ENCODE measurements at places on chromosomes 3 and 15.
A peak's percentile ranks its signal among the peaks of the same experiment; 100 is the strongest.

DNA sequence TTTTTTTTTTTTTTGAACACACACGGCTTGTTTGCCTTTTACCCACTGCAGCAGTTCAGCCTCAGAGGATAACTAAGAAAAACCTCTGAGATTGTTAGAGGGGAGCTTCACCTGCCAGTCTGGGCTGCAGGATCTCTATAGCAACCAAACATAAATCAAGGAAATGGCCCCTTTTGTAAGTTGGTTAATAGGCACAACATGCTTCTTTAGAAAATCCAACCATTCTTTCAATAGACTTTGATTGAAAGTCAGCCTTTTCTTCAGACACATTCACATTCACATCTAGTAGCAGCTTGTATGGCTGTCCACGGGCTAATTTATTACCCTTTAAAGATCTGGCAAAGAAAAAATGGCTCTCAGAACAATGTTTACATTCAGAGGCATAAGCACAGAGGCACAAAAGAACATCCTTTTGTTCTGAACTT is 136.6 kb upstream of the RARB start:
- DNase-seq: no peak

DNA sequence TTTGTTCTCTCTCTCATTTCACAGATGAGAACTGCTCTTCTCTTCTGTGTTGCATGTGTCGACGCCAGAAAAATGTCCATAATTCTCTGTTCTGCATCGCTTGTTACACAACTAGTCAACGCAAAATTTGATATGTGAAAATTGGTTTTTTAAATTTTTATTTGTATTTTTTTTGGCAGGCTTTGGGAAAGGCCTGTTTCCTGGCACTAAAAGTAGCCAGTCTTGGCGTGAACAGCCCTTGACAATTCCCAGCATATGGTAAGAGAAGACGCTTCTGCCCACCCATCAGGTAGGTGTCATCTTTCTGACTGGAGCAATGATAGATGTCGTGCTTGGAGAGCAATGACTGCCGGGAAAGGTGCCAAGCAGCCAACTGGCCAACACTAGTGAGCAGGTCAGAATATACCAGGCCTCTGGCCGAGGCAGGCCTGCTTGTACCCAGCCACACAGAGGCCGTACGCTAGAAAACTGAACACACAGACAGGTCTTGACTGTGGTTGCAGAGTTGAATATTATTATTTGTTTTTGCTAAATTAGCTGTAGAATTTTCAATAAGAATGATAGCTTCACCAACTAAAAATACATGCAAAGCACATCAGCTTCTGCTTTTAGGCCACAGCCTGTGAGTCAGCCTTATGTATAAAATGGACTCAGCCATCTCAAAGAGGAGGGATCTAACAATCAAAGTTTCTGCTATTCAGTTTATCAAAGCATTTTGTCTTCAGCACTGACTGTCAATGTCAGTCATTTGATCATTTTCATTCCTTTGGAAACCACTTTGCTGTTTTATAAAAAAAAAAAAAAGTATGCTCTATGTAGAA is 837.5 kb downstream of the MCTP2 start:
- DNase-seq: no peak

GRCh38 chr3:118932822-118933558 is 101.7 kb downstream of the IGSF11 start:
- DNase-seq: no peak

DNA sequence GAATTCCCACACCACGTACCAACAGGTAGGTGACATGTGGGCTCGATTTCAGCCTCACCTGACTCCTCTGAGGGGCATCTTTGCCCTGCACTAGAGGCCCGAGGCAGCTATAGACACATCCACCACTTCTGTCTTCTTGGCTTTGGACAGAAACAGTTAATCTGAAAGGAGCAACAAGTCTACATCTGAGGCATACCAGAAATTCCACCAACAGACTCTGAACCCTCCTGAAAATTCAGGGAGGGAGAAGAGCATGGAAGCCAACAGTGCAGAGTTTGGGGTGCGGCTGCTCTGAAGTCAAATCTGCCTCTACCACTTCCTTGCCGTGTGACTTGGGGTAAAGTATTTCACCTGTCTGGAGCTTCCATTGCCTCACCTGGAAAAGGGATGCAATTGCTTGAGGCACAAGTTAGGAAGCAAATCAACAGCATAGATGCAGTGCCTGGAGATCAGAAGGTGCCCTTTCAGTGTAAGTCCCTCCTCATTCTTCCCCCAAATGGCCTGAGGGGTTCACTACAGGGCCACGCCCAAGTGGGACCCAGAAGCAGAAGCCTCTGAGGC is 119.8 kb downstream of the SHQ1 start:
- no peak for DNase-seq

- DNase-seq: no peak
These were observed 31.8 kb upstream of the HHATL start for GRCh38 chr3:42734263-42734860.

DNA sequence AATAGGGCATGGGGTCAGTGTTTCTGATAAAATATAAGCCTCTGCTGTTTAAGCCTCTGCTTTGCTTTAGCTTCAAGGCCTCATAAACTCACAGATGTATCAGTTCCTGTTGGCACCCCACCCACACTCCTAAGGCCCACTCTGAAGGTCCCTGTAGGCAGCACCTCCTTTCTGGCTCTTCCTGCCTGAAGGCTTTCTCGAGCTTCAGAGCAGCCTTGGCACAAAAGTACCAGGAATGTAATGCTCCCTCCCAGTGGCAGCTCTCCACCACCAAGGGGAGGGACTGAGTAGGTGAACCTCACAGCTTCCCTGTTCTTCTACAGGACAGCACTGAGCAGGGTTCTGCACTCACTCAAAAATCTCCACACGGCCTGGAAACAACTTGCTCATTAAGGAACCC is 102.2 kb downstream of the ABHD5 start:
- no peak for DNase-seq

DNA sequence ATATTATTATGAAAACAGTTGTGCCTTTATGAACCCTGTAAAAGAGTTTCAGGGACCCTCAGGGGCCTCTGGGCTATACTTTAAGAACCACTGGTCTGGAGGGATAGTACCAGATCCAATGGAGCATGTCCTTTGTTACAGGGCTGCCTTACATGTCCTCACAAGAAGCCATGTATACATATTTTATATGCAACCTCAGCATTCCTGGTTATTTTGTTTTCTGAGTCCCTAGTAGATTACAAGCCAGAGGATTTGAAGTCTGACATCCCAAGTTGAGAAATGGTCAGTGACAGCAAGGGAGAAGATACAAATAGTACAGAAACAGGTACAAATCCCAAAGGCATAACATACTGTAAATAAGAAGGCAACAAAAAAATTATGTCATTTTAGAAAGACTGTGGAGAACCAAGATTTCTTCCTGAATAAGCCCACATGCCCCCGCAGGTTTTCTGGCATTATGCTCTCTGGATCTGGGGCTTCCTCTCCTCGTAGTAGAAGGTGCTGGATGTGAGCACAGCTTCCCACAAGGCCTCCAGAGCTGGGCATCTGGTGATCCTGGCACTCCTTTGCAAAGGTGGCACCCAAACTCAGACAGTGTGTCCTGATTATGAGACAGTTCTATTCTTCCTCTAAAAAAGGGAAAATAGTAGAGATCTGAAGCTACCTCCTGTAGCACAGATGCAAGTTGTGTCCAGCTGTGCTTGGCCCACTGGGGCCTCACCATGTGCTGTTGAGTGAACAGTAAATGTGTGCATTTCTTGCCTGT is 114.0 kb downstream of the NR1D2 start:
- DNase-seq: no peak

DNA sequence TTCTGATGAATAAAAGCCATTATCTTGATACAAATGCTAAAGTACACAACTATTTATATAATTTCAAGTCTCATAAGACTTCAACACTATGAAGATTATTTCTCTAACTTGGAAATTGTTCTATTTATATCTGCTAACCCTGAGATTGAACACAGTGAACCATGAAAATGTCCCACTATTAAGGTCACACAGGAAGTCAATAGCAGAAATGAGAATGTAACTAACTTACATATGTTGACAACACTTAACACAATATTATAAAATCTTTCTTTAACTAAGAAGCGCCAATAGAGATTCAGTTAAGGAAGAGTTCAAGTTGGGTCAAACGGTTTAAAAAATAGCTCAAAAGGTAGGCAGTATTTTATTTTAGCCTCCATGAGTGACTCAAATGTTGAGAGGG is 551.8 kb upstream of the CBLB start:
- no peak for DNase-seq

DNA sequence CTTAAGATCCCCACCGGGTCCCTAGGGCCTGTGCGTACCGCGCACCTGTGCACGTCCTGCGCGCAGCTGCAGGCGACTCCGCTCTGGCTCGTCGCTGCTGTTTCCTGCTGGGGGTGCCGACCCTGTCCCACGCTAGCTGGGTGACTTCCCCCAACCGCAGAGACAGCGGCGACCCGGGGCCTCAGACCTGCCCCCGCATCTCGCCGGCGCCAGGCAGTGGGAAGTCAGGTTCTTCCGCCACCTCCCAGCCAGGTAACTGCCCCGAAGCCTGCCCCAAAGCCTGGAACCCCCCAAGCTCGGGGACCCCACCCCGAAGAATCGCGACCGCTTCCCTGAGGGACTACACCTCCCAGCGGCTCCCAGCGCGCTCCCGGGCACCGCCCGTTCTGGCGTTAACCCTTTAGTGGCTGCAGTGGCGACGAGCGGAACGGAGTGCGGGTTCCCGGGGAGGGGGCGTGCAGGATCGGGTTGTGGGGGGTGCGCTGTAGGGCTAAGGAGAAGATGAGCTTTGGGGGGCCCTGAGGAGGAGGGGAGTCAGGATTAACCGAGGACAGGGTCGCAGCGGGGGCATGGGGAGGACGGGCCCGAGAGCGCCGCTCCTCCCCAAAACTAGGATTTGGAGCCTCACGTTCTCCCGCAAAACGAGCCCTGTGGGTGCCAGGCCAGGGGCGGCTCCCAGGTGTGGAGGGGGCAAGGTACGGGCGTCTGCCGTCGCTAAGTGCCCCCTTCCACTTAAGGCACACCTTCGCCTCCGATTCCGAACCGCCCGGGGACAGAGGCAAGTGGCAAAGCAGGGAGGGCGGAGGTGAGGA is 589 bp downstream of the NEIL1 start:
- DNase-seq: peak; percentile 41

DNA sequence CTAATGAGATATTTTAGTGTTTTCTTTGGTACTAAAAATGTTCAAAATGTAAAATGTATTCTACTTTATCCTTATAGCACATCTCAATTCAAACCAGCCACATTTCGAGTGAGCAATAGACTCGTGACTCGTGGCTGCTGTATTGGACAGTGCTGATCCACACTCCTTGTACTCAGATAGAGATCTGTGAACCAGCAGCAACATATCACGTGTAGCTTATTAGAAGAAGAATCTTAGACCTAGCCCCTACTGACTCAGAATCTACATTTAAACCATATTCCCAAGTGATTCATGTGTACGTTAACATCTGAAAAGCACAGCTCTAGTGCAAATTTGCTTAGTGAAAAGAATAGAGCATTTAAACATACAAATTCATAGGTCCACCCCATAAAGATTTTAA is 130.9 kb downstream of the IL1RAP start:
- no peak for DNase-seq

DNA sequence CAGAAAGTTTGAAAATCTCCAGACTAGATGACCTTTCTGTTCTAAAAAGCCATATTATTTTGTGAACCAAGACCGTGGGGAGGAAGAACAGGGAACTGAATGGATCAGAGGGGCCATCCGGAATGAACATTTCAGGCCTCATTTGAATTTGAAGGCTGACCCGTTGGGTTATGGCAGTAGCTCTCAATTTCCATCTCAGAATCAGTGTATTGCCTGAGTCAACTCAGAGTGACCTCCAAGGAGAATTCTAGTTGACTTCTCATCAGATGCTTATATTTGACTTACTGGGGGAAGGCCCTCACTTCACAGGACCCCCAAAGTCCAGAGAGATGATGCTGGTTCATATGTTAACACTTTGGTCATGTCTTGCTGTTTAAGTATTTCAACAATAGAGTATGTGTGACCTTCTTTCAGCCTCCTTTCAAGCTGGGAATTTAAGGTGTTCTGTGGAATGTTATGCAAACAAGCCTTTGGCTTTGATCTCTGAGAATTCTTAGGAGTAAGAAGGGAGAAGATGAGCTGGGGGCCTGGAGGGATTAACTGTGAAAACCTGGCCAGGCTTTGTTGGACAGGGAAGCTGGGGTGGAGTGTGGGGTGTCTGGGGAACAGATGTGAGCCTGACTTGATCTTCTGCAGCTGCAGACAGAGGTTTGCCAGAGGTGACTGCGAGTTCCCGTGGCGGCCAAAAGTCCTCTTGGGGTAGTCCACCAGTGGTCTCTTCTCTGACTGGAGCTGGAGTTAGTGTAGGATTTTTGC is 111.2 kb upstream of the RGMA start:
- no peak for DNase-seq

DNA sequence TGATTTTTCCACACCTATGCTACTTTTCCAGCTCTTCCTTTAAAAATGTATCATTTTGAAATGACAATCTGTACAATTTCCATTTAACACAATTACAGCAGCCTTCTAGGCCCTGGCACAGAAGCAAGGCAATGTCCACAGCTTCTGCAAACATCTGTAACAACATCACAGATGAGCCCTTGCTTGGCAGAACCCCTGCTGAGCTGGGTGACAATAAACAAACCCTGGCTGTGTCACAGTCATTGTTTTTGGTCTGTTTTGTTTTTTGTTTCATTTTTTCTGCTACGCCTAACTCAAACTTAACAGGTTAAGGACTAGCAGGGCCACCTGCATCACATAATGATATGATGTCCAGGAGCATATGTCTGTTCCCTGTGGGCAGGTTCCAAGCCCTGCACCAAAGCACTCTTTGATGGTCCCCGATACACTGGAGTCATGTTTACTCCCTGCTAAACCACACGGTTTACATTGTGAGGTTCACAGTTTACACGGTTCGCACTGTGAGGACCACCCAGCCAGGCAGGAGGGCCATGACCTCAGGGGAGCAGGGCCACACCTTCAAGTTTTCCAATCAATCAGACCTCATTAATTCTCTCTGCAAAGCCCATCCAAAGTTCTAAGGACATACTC is 186.8 kb upstream of the CHRNA7 start:
- DNase-seq: no peak

- DNase-seq: no peak
These were observed 848.6 kb downstream of the IGSF11 start for GRCh38 chr3:118186051-118186450.

GRCh38 chr15:96322536-96323318 is 7.8 kb upstream of the NR2F2 start:
- DNase-seq: no peak

- DNase-seq: no peak
These were observed 61.3 kb upstream of the PRR23E start for GRCh38 chr3:127131424-127132170.
